ENCODE measurements at places on chromosomes 6 and 20.
A peak's percentile ranks its signal among the peaks of the same experiment; 100 is the strongest.

DNA sequence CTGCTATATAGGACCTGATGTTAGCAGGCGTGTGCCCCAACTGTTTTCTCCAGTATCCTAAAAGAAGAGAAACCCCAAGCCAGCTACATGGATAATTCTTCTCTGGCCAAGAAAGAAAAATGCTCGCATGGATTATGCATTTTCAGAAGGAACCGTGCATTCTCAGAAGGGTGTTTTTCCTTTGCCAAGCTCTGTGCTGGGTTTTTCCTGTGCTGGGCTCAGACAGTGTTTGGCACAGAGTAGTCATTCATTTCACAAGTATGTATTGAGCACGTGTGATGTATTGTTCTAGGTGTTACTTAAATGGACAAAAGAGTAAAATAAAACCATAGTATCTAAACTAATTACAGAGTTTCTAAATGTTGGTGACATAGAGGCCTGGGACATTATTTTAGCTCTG, 62.7 kb upstream of the ZNF133 start:
- no peak for DNase-seq

- no peak for DNase-seq
Observed at GRCh38 chr6:17091122-17091521, 10.7 kb upstream of the STMND1 start.

DNA sequence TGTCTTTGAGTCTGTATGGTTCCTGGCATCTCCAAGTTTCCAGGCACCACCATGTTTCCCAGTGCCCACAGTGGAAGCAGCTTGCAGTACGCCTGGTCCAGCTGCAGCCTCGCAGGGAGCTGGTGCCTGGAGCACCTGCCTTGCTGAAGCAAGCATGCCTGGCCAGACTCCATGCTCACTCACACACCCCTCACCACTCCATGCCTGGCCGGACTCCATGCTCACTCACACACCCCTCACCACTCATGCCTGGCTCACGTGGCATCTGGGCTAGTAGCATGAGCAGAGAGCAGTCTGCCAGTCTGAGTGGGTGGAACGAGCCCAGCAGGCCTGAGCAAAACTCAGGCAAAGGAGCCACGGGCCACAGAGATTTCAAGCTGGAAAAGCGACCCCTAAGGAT, 214.3 kb downstream of the TFAP2C start:
- DNase-seq: no peak

- no peak for DNase-seq
Observed at GRCh38 chr6:100283285-100283684, 181.4 kb downstream of the SIM1 start.

DNA sequence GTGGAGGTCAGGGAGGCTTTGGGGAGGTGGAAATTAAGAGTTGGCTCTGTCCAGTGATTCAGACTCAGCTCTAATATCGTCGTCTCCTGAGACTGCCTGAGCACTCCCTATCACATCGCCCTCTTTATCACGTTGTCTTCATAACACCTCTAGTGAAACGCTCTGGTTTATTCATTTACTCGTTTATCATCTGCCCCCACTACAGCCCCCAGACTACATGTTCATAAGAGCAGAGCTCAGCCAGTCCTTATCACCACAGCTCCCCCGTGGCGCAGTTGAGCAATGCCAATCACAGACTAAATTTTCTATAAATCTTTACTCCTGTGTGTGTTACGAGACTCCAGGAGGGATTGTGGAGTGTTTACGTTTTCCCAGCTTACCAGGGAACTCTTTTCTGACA, 316.2 kb downstream of the ADGRB3 start:
- peak; percentile 17 for DNase-seq

GRCh38 chr6:81750200-81750599, 2.3 kb downstream of the TENT5A start:
- DNase-seq: no peak

GRCh38 chr20:17642404-17643269, 39.4 kb downstream of the RRBP1 start:
- DNase-seq: no peak

DNA sequence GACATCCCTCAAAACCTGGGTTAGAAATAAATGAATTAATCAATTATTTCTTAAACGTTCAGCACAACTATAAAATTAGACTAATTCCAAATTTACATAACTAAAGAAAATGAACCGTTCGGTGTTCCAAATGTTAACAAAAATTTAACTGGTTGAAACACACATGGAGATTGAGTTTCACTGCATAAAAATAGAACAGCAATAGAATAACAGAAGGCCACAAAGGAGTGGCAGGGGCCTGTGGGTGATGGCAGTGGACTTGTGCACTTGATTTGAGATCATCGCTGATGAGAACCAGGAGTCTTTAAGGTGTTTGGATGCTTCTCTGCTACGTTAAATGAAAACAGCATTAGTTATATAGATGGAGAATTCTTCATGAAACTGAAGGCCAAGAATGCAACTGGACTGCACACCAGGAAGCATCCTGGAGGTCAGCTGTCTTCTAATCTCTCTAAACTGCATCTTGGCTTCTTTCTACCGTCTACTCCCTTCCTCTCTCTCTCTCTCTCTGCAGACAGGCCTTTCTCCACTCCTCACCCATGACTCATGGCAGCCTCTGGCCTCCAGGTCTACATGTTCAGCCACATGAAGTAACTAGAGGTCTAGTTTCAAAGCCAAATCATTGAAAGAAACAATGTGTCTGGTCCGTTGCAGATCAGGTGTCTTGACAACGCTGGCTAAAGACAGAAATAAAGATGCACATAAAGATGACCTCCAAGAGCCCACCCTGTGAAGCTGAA, 111.3 kb downstream of the SIM1 start:
- no peak for DNase-seq

All from Ammon's horn (tissue), 1 donor.